Upper lobe of right lung (tissue), 1 donor: ENCODE measurements at places on chromosomes 11 and 22. TPM values are rescaled to one million over a fixed set of nuclear protein-coding genes. Genes with fewer than 3 reads are reported as not detected.

The C11orf97 gene
- total RNA-seq, result not detected

DNA sequence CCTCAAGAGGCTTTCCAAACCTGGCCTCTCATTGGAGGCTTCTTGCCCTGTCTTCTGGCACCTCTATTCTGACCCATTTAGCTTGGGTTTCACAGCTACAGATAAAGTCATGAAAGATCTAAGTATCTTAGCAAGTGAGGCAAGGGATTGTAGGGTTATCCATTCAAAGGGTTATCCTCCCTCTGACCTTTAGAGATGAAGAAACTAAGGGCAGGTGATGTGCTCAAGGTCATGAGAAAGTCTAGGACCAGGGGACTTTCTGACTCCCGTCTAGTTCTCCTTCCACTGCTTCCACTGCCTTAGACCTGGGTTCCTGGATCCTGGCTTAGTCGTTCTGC is 7.2 kb downstream of the PHOX2A start:
- peaks cover 16% of the 10 kb centered on the region for H3K27me3 ChIP-seq
- H3K4me3 ChIP-seq, result no peak overlapping the region
- no peak overlapping the region for H3K27ac ChIP-seq
- DNase-seq, result no peak
- peaks cover 56% of the 10 kb centered on the region for H3K36me3 ChIP-seq

DNA sequence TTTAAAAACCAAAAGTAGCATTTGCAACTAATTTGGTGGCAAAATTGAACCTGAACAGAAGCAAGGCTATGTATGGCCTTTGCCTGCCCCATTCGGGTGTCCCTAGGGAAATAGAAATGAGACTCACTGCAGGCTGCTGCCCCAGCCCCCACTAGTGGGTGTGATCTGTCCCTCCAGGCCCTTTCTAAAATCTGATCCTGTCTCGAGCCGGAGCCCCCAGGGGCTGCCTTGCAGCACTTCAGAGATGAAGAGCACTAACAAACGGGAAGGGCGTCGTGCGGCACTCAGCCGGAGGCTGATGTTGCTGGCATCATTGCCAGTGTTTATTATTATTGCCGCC is 43.2 kb downstream of the CD82 start:
- H3K4me3 ChIP-seq, result no peak overlapping the region
- H3K4me1 ChIP-seq, result peaks cover 35% of the 10 kb centered on the region
- peaks cover 23% of the 10 kb centered on the region for H3K36me3 ChIP-seq
- DNase-seq, result no peak
- no peaks in the 10 kb centered on the region for H3K27me3 ChIP-seq

- no peaks in the 10 kb centered on the region for H3K36me3 ChIP-seq
- H3K4me3 ChIP-seq, result no peak overlapping the region
- H3K27me3 ChIP-seq, result peaks cover 8% of the 10 kb centered on the region
- H3K4me1 ChIP-seq, result no peaks in the 10 kb centered on the region
- H3K27ac ChIP-seq, result no peak overlapping the region
These were observed 780.9 kb downstream of the BRD1 start for GRCh38 chr22:49046546-49047361.

GRCh38 chr11:12097219-12097618 is 13.2 kb upstream of the MICAL2 start:
- no peak for DNase-seq
- no peaks in the 10 kb centered on the region for H3K27me3 ChIP-seq
- no peaks in the 10 kb centered on the region for H3K36me3 ChIP-seq
- no peak overlapping the region for H3K27ac ChIP-seq
- H3K4me3 ChIP-seq, result no peak overlapping the region
- H3K4me1 ChIP-seq, result peaks cover 25% of the 10 kb centered on the region

DNA sequence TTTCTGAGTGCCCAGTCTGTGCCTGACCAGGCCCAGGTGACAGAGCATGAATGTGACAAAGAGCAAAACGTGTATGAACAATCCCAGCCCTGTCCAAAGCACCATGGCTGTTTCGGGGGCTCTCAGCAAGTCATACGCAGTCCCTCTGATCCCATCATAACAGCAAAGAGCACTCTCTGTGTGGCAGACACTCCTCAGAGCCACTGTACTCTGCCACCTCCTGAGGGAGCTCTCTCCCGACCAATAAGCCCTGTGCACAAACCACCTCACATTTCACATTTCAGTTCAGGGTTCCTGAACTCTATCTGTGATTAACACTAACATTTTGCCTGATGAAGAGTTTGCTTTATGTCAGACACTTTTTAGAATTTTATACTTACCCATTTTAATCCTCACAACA is 6.6 kb downstream of the DGCR2 start:
- DNase-seq, result peak; percentile 23
- H3K4me3 ChIP-seq, result no peak overlapping the region
- no peak overlapping the region for H3K27ac ChIP-seq
